ENCODE measurements at places on chromosomes 2 and 18.

GRCh38 chr2:214781226-214781625 lies 28.3 kb downstream of the BARD1 start:
- H3K27ac ChIP-seq: no peak overlapping the region
- no peak overlapping the region for H3K4me3 ChIP-seq
- H3K27me3 ChIP-seq: no peaks in the 10 kb centered on the region
- H3K4me1 ChIP-seq: no peaks in the 10 kb centered on the region
- peaks cover 79% of the 10 kb centered on the region for H3K36me3 ChIP-seq
- ATAC-seq: no peak

DNA sequence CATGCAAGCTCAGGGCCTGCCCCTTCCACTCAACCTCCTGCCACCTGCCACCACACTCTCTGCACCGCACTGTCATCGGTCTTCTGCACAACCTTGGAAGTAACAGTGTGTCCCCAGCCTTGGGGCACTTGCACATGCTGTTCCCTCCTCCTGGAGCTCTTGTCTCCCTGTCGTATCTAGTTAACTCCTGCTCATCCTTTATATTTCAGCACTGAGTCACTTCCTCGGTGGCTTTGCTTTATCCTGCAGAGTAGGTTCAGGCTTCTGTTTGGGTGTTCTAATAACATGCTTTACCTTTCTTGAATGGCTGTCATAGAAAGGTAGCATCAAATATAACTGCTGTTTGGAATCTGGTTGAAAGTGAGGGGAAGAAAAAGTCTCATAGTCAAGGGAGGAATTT lies 25.3 kb downstream of the PAX8 start:
- no peaks in the 10 kb centered on the region for H3K27me3 ChIP-seq
- H3K4me1 ChIP-seq: peaks cover 38% of the 10 kb centered on the region
- no peaks in the 10 kb centered on the region for H3K36me3 ChIP-seq

- no peaks in the 10 kb centered on the region for H3K4me1 ChIP-seq
- no peaks in the 10 kb centered on the region for H3K36me3 ChIP-seq
- H3K27ac ChIP-seq: no peak overlapping the region
Observed at GRCh38 chr2:186925514-186925913, 76.5 kb upstream of the ZSWIM2 start.

DNA sequence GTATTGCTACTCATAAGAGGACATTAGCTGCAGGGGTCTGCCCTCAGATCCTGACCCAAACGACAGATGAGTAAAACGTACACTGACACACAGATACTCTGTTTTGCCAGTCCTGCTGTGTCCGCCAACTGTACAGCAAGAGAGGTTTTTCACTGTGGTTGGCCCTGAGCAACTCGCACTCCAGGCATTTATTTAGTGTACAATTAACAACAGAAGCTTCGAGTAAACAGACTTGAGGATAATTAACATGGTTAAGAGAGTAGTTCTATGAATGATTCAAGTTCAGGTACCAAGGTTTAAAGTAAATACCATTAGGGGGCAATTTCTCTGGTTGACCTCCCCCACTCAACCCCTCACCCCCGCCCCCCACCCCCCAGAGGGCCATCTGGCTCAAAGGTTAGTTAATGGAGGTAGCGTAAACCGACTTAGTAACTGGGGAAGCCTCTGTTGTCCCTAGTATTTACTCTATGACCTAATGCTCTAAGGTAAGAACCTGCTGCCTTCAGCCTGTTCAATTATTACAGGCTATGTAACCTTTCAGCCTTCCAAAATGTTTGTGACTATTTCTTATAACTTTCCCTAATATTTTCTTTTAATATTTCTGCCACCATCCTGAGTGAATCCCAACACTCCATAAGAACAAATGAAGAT lies 103.9 kb upstream of the XIRP2 start:
- H3K4me1 ChIP-seq: no peaks in the 10 kb centered on the region
- H3K36me3 ChIP-seq: no peaks in the 10 kb centered on the region
- no peak overlapping the region for H3K4me3 ChIP-seq
- no peak overlapping the region for H3K27ac ChIP-seq
- ATAC-seq: no peak

DNA sequence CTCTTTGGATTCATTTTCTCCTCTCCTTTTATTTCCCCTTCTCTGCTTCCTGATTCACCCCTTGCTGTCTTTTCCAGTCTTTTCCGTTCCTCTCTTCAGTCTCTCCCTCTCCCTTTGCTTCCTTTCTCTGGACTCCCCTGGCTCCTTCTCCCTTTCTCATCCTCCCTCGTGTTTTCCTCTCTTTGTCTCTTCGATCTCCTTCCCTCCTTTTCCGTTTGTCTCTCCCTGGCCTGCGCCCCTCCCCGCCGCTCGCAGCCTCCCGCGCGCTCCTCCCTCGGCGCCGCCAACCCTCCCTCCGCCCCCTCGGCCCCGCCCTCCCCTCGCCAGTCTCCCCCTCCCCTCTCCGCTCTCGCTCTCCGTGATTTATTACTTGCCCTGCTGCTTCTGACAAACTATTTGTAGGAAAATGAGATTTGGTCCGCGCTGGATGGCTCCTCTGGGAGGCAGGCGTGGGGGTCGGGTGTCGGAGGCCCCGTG lies 46.0 kb upstream of the PAX8 start:
- H3K4me1 ChIP-seq: peaks cover 13% of the 10 kb centered on the region
- no peak overlapping the region for H3K27ac ChIP-seq
- H3K36me3 ChIP-seq: no peaks in the 10 kb centered on the region
- peak overlapping the region; percentile 73 for H3K4me3 ChIP-seq

DNA sequence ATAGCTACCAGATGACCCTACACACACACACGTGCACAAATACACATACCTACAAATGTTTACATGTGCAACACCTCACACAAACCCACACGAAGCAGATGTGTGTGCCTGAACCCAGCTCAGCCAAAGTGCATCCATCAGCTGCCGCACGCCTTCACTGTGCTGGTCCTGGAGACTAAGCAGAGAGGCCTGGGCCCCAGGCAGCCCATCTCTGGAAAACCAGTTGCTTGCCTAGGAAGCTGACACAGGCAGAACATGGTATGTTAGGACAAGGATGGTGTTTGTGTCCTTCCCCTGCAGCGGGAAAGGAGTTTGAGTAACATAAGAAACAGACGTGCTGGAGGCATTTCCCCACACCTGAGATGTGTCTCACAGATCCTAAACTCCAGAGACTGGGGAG lies 86.7 kb downstream of the SEPTIN10 start:
- no peaks in the 10 kb centered on the region for H3K36me3 ChIP-seq
- no peaks in the 10 kb centered on the region for H3K4me1 ChIP-seq
- no peak overlapping the region for H3K27ac ChIP-seq
- ATAC-seq: no peak
- H3K4me3 ChIP-seq: no peak overlapping the region

- no peak overlapping the region for H3K4me3 ChIP-seq
- peak; percentile 47 for ATAC-seq
- no peaks in the 10 kb centered on the region for H3K27me3 ChIP-seq
- H3K27ac ChIP-seq: peak overlapping the region; percentile 5
Observed at GRCh38 chr2:55585451-55586080, 31.9 kb downstream of the PPP4R3B start.

- H3K27ac ChIP-seq: no peak overlapping the region
- H3K4me1 ChIP-seq: no peaks in the 10 kb centered on the region
- H3K4me3 ChIP-seq: no peak overlapping the region
Observed at GRCh38 chr2:77922567-77922966, 400.4 kb upstream of the LRRTM4 start.

- no peak overlapping the region for H3K4me3 ChIP-seq
- no peaks in the 10 kb centered on the region for H3K36me3 ChIP-seq
- ATAC-seq: no peak
- peaks cover 51% of the 10 kb centered on the region for H3K27me3 ChIP-seq
Observed at GRCh38 chr2:170371231-170371998, 193.5 kb downstream of the MYO3B start.

GRCh38 chr2:12507295-12507694 lies 209.4 kb upstream of the TRIB2 start:
- peak; percentile 79 for ATAC-seq
- peaks cover 6% of the 10 kb centered on the region for H3K36me3 ChIP-seq
- peaks cover 81% of the 10 kb centered on the region for H3K4me1 ChIP-seq
- H3K27me3 ChIP-seq: no peaks in the 10 kb centered on the region

GRCh38 chr2:240013343-240013742 lies 11.8 kb downstream of the NDUFA10 start:
- no peaks in the 10 kb centered on the region for H3K27me3 ChIP-seq
- H3K4me3 ChIP-seq: no peak overlapping the region
- H3K27ac ChIP-seq: no peak overlapping the region
- ATAC-seq: no peak
- H3K4me1 ChIP-seq: peaks cover 11% of the 10 kb centered on the region

- no peaks in the 10 kb centered on the region for H3K27me3 ChIP-seq
- ATAC-seq: no peak
- H3K4me3 ChIP-seq: no peak overlapping the region
- no peaks in the 10 kb centered on the region for H3K4me1 ChIP-seq
- no peak overlapping the region for H3K27ac ChIP-seq
Observed at GRCh38 chr2:156464106-156464505, 27.9 kb downstream of the GPD2 start.

- no peak overlapping the region for H3K4me3 ChIP-seq
- H3K4me1 ChIP-seq: no peaks in the 10 kb centered on the region
- H3K27ac ChIP-seq: no peak overlapping the region
Observed at GRCh38 chr2:177984749-177985148, 87.8 kb downstream of the PDE11A start.

DNA sequence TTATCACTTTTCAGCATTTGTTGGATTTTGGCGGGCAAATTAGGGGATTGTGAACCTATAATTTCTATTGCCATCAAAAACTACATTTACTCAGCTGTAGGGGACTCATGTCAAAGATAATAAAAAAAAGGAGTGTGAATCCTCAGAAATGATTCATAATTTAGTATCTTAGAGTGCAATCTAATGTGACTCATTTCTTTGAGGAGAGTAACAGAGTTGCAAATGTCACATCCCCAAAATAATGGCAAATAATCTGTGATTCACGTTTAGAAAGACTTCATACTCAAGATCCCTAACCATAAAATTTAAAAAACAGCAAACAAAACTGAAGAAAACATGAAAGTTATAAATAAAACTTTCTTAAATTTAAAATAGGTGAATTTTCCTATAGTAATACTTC lies 373.0 kb downstream of the CDH2 start:
- no peak for ATAC-seq
- no peaks in the 10 kb centered on the region for H3K4me1 ChIP-seq
- H3K4me3 ChIP-seq: no peak overlapping the region
- H3K36me3 ChIP-seq: no peaks in the 10 kb centered on the region

GRCh38 chr2:207468488-207468887 lies 61.3 kb upstream of the CREB1 start:
- no peaks in the 10 kb centered on the region for H3K4me1 ChIP-seq
- H3K27ac ChIP-seq: peak overlapping the region; percentile 16
- H3K27me3 ChIP-seq: no peaks in the 10 kb centered on the region
- H3K4me3 ChIP-seq: no peak overlapping the region

DNA sequence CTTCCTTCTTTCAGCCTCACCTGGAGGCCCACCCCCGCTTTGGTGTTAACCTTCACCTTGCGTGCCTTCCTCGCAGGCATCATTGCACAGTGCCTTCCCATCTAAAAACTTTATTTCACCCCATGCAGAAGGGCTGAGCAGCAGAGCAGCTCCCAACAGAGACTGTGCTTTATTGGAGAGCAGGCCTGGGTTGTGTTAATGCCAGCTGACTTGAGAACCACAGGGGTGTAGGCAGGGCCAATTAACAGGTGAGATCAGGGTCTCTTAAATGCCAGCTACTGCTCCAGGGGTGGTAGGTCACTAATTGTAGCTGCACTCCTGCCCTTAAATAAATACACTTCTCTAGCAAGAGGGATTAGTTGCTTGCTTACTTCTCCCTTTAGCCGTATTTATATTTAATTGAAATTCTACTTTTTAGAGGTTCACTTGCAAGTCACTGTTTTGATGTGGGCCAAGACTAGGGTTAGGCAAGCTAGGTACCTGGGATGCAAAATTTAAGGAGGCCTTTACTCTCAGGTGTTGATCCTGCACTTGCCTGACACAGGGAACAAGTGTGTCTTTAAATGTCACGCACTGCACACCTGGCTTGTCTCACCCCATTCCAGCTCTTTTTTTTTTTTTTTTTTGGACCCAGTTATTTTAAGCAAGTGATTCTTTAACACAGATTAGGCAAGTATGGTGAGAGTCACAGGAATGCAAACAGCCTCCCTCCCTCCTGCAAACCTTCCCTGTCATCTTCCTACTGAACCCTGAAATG lies 54.5 kb downstream of the LYPD1 start:
- H3K4me1 ChIP-seq: no peaks in the 10 kb centered on the region
- H3K4me3 ChIP-seq: no peak overlapping the region
- ATAC-seq: no peak

DNA sequence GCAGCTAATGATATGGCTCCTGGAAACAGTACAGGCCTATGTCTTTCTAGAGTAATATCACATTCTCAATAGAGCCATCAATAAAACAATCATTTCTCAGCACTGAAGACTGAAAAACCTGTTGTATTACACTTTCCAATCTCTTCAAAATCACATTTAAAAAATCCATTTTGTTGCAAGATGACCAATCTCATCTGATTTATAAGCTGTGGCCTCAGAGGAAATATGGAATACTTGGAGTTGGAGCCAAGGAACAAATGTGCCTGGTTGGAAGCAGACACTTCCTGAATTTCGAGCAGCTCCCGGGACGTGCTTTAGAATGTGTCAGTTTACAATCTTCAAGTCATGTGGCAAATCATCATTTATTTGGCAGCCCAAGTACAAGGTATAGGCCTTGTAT lies 114.5 kb downstream of the ADCYAP1 start:
- H3K27me3 ChIP-seq: no peaks in the 10 kb centered on the region
- H3K36me3 ChIP-seq: no peaks in the 10 kb centered on the region
- H3K4me1 ChIP-seq: no peaks in the 10 kb centered on the region

- ATAC-seq: no peak
- no peaks in the 10 kb centered on the region for H3K36me3 ChIP-seq
Observed at GRCh38 chr2:23419171-23420090, 34.5 kb downstream of the KLHL29 start.

DNA sequence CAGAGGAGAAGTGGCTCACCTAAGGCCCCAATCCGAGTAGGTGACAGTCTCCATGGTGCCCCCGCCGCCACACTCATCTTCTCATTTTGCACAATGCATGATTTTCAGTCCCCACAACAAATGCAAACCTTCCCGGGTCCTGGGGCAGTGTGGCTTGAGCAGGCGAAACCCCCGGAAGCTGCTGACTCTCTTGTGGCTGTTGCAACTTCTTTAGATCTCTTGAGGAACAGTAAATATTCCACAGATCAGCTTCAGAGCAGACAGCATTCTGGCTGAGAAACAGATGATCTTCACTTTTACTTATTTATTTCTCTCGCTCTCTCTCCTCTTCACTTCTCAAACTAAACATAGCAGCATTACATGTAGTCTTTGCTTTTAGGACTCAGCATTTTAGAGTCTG lies 51.9 kb downstream of the ASAP2 start:
- H3K36me3 ChIP-seq: no peaks in the 10 kb centered on the region
- H3K4me1 ChIP-seq: peaks cover 2% of the 10 kb centered on the region
- ATAC-seq: no peak
- no peak overlapping the region for H3K4me3 ChIP-seq
- no peak overlapping the region for H3K27ac ChIP-seq

- H3K4me1 ChIP-seq: no peaks in the 10 kb centered on the region
- H3K27ac ChIP-seq: no peak overlapping the region
- H3K4me3 ChIP-seq: no peak overlapping the region
- ATAC-seq: no peak
Observed at GRCh38 chr2:46845542-46846486, 69.8 kb downstream of the MCFD2 start.

All from activated T-helper 17 cell treated with anti-CD3 and anti-CD28 coated beads, Interleukin-2, amount 50 U/mL, for 72 hours (primary cell).